CD4-positive, alpha-beta T cell treated with Interleukin-12 subunit alpha and Interleukin-12 subunit beta, for 1 hour (primary cell): ENCODE measurements at places on chromosomes 12 and 14.

GRCh38 chr12:34390846-34391700, 368.8 kb downstream of the ALG10 start:
- DNase-seq, result no peak

DNA sequence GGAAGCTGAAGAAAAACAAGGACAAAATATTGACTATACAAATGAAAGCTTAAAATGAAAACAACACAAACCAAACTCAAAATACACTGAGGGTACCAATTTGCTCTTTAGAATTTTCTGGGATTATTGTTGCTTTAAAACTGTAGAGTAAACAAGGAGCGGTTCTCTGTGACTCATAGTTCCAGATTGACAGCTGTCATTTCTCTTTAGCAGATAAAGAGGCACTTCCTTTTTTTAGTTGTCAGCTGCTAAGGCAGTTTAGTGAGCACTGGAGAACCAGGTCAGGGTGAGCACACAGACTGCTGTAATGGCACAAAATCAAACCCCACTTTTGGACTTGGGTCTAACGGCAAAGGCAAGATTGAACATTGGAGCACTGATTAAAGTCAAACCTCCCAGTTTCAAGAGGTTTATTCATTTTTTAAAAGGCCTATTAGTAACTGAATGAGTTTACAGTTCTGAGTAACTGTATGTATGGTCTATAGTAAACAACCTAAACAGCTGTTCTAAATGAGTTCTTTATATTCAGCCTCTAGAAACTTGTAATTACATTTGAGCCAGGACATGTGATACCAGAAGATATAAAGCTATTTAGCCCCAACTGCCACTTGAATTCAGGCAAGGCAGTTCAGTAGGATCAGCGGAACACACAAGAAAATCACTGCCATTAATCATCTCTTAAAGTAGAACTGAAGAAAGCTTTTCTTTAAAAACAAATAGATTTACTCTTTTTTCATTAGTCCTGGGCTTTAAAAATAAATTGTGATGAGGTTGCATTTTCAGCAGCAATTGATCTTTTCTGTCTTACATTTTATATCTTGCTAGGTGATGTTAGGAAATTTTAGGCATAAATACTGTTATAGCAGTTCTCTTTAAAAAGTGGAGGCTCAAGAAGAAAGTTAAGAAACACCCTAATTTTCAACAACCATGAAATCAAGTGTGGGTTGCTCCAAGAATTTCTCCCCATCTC, 71.7 kb upstream of the PRICKLE1 start:
- no peak for DNase-seq

GRCh38 chr14:36947362-36947761, 225.0 kb downstream of the SLC25A21 start:
- DNase-seq, result no peak

DNA sequence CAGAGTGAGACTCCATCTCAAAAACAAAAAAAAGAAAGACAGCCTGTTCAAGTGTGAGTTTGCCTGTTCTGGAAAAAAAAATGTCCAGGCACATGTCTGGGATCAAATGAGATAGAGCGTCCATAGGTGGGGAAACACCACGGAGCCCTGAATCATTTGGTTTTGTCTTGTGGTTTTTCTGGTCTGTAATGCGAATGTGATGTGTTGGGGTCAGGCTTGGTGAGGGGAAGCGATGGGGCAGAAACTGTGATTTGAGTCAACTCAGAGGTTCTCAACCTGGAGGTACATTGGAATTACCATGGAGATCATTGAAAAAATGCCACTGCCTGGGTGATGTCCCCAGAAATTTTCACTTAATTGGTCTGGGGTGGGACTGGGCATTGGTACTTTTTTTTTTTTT, 183.9 kb upstream of the PWP1 start:
- no peak for DNase-seq

DNA sequence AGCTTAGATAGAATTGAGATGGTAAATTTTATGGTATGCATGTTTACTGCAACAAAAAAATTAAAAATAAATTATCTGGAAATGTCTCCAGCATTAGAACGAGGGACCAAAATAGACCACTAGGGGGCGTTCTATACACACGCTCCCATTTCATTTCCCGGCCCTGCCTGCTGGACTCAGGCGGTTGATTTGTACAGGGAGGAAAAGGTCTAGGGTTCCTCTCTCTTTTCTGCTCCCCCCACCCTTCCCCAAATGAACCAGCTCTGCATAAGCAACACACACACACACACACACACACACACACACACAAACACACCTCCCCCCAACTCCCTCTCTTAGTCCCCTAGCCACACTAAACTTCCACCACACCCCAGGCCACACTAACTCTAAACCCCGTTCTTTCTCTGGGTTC, 7.8 kb upstream of the DTX1 start:
- DNase-seq, result peak; percentile 80

DNA sequence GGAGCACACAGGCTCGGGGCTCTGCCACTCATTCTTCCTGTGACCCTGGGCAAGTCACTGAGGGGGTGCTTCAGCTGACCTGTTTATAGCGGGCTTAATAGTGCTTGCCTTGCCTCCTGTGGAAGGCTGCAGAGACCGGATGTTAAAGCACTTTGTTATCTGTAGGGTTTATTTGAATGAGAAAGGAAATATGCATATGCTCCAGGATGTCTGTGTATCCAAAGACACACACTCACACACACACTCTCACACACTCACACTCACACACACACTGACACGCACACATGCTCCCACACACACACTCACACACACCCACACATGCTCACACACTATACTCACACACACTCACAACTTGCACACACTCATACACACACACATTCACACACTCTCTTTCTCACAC, 56.1 kb upstream of the DDX11 start:
- DNase-seq, result no peak

GRCh38 chr12:111893287-111893686, 51.3 kb downstream of the MAPKAPK5 start:
- no peak for DNase-seq

DNA sequence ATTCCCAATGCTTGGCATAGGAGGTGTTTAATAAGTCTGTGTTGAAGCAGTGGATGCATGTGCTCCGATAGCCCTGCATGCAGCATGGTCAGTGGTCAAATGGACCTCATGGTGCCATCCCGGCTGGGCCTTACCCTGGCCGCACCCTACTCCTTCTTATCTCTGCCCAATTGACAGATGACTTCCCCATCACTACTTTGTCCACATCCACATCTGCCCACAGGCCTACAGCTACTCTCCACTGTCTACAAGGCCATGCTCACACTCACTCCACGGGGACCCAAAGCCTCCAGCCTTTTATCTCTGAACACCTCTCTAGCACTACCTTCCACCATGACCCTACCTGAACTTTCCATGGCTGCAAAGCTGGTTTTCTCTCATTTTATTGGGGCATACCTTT, 11.5 kb downstream of the SERPINA11 start:
- DNase-seq, result no peak

GRCh38 chr12:127656266-127656665, 610.7 kb upstream of the TMEM132C start:
- no peak for DNase-seq

GRCh38 chr12:13258717-13259119, 62.2 kb downstream of the EMP1 start:
- no peak for DNase-seq

GRCh38 chr14:89617481-89618329, 200.7 kb upstream of the FOXN3 start:
- DNase-seq, result peak; percentile 59
